Kidney capillary endothelial cell (primary cell): ENCODE measurements at places on chromosomes 3 and 15.

GRCh38 chr3:166455744-166456143, 618.5 kb upstream of the BCHE start:
- DNase-seq = no peak

- no peak for DNase-seq
Measured at GRCh38 chr3:52053307-52054304, 2.8 kb downstream of the DUSP7 start.

DNA sequence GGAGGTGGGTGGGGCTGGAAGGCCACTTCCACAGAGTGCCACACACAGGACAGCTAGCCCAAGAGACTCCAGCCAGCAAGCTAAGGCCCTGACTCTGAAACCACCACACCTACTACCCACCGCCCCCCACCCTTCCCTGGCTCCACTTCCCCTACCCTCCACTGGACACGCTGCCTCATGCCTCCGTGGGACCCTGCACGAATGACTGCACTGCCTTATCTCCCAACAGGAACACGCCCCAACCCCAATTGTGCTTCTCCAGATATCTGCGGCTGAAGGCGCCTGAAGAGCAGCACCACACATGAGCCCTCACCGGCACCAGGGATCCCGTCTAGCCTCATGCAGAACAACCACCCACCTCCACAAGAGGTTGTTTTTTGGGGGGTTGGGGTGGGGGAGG, 2.7 kb downstream of the LINGO1 start:
- no peak for DNase-seq

GRCh38 chr3:27903446-27903845, 181.3 kb upstream of the EOMES start:
- no peak for DNase-seq

GRCh38 chr15:89870006-89870405, 23.8 kb downstream of the AP3S2 start:
- DNase-seq = no peak

DNA sequence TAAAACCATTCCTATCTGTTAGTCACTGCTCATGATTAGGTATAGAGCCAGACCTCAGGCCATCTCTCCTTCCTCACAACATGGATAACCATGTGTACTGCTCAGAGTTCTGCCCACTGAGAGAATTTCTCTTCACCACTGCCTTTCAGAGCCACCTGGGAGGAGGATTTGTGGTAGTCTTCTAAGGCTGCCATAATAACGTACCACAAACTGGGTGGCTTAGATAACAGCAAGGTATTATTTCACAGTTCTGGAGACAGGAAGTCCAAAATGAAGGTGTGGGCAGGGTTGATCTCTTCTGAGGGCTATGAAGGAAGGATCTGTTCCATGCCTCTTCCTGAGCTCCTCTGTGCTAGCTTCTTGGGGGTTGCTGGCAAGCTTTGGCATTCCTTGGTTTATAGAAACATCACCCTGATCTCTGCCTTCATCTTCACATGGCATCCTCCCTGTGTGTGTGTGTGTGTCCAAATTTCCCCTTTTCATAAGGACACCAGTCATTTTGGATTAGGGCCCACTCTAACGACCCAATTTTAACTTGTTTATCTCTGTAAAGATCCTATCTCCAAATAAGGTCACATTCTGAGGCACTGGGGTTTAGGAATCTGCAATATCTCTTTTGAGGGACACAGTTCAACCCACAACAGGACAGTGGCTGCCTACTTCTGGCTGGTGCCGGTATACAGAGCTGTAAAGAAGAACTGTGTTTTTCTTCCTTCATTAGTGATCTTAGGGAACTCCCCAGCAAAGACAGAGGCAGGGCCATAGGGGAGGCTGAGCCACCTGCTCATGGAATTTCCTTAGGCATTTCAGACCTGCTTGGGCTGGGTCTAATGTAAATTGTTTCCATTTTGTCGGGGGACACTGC, 42.1 kb upstream of the NOX5 start:
- no peak for DNase-seq

GRCh38 chr15:39594446-39595337, 13.8 kb downstream of the THBS1 start:
- no peak for DNase-seq

DNA sequence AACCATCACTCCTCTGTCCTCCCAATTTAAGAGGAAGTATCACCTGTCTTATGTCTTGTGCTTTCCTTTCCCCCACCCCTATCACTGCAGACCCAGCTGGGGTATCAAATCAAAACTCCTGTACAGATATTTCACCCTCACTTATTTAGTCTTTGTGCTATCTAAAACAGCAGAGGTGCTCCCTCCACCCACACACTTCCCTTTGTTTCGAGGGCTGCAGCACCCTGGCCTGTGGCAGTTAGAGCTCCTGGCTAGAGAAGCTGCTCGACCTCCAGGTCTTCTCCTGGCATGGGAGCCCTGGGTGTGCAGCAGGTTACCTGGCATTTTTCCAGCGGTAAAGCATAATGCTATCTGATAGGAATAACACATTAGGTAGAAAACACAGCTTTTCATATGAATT, 181.4 kb upstream of the BCL6 start:
- DNase-seq = no peak

- DNase-seq = no peak
Measured at GRCh38 chr3:116084999-116085791, 360.1 kb downstream of the LSAMP start.

DNA sequence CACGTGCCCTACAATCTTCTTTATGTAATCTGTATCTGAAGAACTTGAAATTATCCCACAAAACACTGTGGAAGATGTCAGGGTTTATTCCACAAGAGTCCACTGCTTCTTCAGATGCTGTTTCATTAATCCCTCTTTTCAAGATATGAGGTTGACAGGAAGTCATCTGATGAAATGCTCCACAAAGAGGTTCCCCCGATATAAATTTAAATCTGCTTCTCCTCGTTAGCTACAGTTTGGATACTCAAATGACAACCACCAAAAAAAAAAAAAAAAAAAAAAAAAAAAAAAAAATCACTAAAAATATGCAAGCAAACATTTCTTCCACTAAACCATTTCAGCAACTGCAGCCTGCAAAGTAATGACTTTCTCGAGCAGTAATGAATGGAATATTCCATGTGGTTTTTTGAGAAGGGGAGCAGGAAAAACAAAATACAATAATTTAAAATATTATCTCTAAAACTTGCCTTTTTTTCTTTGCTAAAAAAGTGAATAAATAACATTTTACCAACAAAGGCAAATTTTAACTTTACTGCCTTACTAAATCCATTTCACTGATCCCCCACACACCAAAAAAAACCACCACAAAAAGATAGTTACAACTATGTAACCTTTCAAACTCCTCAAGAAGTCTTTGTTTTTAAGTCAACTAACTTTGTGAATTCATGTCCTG, 37.8 kb downstream of the DLG1 start:
- no peak for DNase-seq

GRCh38 chr3:194906970-194907629, 221.4 kb downstream of the FAM43A start:
- DNase-seq = no peak

GRCh38 chr3:122014741-122015140, 7.3 kb downstream of the ILDR1 start:
- DNase-seq = no peak

- DNase-seq = no peak
Measured at GRCh38 chr3:157810924-157811718, 295.1 kb downstream of the SHOX2 start.

DNA sequence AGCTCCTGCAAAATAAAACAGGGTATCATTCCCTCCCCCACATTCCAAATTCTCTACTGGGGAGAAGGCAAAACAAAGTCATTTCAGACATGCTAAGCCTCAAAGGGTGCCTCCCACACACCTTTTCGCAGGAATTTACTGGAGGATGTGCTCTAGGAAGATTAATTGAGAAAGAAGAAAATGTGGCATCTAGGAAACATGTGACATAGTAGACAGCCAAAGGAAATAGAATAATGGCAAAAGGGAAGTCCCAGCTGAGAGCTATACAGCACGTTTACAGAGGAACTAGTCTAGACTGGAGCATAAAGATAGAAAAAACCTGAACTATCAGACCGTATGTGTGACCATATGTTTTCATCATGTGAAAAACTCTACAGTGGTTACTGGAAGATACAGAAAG, 58.8 kb upstream of the MELTF start:
- peak; percentile 6 for DNase-seq

GRCh38 chr15:23736033-23736673, 49.0 kb upstream of the NDN start:
- no peak for DNase-seq

GRCh38 chr3:176759815-176760506, 437.3 kb downstream of the TBL1XR1 start:
- DNase-seq = no peak

DNA sequence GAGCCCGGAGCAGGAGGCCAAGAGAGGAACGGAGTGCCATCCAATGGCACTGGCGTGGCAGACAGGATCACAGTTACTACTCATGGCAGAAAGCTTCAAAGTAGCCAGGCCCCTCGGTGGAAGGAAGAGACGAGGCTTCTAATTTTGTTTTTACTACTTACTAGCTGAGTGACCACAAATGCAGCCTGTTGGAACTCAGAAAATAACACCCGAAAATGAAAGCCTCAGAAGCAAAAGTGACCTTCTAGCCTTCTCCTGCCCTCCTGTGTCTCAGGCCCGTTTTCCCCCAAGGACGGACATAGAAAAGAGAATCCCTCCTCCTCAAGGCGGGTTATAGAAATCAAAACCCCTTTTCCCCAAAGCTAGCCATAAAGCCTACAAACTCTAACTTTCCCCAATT, 9.9 kb upstream of the STRA6 start:
- no peak for DNase-seq

DNA sequence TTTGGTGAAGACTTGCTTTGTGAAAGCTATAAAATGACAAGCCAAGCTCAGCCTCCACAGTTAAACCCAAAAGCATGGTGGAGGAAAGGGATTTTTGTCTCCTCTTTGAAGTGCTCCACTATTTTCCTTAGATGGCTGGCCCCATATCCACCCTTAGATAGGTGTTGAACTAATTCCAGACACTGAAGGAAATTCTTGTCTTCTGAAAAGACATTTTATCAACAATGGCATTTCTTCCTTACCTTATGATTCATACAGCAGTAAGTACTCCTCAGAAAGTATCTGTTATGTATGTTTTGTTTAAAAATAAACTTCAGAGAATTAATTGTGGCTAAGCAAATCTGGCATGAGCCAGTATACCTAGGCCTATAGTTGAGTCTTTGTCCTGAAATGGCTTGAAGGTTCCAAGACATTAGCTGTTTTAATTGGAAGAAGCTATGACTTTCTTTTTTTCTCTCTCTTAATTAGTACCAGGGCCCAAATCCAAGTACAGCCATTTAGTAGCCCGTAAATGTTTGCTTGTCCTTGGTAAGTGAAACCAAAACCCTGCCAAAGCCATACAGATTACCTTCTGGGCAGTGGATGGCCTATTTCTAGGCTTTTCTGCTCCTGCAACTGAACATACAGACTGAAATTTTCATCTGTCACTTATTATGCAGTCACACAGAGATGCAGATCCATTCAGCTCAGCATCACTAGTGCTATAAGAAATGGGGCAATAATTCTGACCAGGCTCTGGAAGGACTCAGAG, 5.1 kb upstream of the BFSP2 start:
- DNase-seq = no peak

DNA sequence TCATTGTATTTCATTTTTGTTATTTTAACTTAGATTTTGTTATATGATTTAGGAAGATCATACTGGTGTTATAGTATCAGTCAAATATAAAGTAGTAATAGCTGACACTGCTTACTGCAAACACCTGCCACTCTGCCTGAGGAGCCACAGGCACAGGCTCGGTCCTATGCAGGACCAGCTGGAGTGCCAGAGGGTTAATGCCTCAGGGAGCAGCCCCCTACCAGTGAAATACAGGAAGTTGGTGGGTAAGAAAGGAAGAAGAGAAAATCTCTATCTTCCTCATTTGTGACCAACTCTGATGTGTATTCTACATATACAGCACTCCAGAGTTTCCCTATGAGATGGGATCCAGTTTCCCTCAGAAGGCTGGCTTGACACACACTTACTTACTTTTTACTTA, 593.3 kb downstream of the UNC13C start:
- DNase-seq = no peak

DNA sequence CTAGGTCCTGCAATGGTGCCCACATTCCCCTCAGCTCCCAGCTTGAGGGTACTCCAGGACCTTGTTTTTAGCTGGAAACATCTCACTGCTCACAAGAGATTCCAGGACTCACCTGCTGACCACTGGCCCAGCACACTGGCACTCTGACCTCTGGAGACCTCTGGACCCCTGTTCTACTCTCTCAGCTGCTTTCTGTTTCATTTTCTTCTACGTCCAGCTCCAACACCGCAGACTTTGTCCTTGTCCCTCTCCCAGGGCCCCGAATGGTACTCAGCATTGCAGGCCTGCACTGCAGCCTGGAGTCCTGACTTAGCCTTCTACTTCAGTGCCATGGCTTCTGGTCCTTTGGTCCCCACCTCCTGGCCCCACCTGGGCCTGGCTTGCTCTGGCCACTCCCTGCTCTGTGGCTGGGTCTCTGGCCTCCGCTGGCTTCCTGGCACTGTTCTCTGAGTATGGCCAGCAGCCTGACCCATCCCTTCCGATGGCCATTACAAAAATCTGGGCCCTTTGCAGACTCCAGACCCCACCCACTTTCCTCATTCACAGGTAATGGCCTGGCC, 27.9 kb downstream of the KY start:
- no peak for DNase-seq

DNA sequence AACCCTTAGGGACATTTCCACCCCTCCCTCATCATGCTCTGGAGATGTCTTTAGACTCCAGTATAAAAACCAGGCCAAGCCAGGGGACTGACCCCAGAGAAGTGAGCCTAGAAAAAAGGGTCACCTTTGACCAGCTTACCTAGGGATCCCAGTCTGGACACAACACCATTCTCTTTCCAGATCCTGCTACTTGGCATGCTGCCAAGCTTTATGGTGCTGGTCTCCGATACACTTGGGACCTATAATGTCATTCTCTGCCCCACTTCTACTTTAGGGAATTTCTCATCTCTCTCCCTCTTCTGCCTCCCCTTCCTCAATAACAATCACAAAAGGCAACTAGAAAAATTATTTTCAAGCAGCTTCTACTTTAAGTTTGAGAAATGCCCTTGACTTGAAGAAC, 124.4 kb downstream of the LRRN1 start:
- no peak for DNase-seq

DNA sequence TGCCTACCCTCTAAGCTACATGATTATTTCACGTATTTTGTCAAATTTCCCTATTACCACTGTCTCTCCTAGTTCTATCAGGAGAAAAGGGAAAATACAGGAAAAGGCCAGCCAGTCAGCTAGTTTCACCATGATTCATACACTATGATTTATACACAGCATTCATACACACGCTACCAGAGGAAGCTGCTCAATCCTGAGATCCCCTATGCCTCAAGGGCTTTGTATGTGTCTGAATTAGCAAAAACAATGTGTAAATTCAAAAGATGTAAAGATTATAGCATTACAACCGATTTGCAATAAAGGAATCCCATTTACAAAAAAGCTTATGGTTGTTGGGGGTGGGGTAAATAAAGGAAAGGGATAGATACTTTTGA, 3.1 kb upstream of the ACKR4 start:
- peak; percentile 89 for DNase-seq

- no peak for DNase-seq
Measured at GRCh38 chr15:48862705-48863104, 15.2 kb upstream of the EID1 start.

- DNase-seq = peak; percentile 42
Measured at GRCh38 chr3:172355836-172356235, 92.4 kb downstream of the GHSR start.
